ENCODE measurements at places on chromosomes 12 and 14.

GRCh38 chr12:1885599-1886245 lies 32.7 kb downstream of the CACNA2D4 start:
- DNase-seq: no peak

DNA sequence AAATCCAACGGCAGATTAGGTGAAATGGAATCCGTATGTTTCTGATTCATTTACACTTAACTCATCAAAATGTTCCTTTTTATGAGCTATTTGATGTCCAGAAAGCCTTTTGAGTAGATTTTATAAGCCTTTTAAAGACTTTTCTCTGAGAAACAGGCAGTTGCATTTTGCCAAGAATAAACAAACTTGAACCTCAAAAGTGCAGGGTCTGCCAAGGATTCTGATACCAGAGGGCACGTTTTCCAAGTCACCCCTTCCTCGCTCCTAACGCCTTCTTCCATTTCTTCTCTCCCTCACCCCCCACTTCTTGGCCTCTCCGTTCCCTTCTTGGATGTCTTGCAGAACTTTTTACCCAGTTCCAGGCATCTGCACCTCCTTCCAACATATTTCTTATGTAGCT lies 200.6 kb upstream of the TBX3 start:
- DNase-seq: no peak

- DNase-seq: no peak
Observed at GRCh38 chr14:69708586-69709560, 58.1 kb upstream of the SRSF5 start.

- no peak for DNase-seq
Observed at GRCh38 chr12:56719056-56719455, 6.0 kb downstream of the NACA start.

GRCh38 chr14:103973354-103973753 lies 31.0 kb upstream of the RD3L start:
- peak; percentile 64 for DNase-seq

- DNase-seq: no peak
Observed at GRCh38 chr14:52825085-52825484, 33.7 kb upstream of the GNPNAT1 start.

GRCh38 chr14:38394064-38394463 lies 138.2 kb upstream of the CLEC14A start:
- DNase-seq: no peak

- no peak for DNase-seq
Observed at GRCh38 chr12:129659961-129660622, 243.7 kb downstream of the TMEM132D start.

DNA sequence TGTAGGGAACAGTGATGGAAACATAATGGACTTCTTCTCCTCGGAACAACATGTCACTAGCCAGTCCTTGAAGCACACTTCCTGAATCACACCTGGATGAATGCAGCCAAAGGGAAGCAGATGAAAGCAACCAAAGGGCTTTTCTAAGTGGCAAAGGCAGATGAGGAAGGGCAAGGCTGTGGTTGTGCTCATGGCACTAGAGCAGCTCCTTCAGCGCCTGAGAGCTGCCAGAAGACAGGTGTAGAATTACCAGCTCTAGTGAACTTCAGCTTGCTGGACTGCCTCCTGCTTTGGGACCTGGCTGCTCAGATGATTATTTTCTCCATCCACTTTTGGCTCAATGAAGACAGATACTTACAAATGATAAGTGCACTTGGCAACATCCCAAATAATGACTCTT lies 1372.1 kb upstream of the SEL1L start:
- no peak for DNase-seq

DNA sequence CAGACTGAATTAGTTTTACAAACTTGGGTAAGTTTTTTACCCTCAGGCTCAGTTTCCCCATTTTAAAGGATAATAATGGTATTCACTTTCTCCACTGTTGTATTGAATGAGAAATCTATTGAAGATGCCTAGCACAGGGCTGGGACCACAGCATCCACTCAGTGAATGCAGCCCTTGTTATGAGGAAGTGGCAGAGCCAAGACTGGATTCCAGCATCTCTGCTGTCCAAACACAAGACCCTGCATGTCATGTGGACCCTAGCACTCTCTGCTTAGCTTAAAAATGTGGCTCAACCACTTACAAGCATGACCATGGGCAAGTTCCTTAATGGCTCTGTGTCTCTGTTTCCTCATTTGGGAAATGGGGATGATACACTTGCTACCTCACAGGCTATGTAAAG lies 24.1 kb upstream of the TRIM9 start:
- peak; percentile 80 for DNase-seq

DNA sequence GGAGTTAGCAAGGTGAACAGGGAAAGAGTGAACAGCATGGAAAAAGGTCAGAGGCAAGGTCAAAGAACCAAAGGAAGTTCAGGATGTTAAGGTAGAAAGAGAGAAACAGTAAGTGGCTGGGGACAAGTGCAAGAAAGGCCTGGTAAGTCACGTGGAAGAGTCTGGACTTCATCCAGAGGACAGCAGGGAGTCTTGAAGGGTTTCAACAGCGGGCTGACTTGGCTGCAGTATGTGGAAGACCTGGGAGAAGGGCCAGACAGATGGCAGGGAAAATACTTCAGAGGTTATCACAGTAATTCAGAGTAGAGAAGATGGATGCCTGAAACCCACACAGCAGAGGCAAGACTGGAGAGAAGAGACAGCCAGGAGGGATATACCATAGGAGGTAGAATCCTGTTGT lies 34.0 kb downstream of the CIT start:
- DNase-seq: no peak
